ENCODE measurements at places on chromosomes 5 and 9.

- DNase-seq: no peak
Measured at GRCh38 chr5:154373729-154374179, 72.0 kb upstream of the SAP30L start.

- DNase-seq: no peak
Measured at GRCh38 chr9:16484180-16484579, 386.3 kb downstream of the BNC2 start.

GRCh38 chr5:157108976-157109375 lies at the start of gene HAVCR2:
TSS of gene HAVCR2 (minus strand) at chr5:157109044. CDS start at chr5:157108983, 61 bp downstream.
- DNase-seq: peak; percentile 32

GRCh38 chr5:33936004-33936380 lies 194 bp upstream of the RXFP3 start:
- peak; percentile 27 for DNase-seq

GRCh38 chr9:134851020-134851419 lies 29.6 kb upstream of the FCN2 start:
- no peak for DNase-seq

- DNase-seq: no peak
Measured at GRCh38 chr9:38389313-38389712, 3.2 kb upstream of the ALDH1B1 start.
